ENCODE measurements at places on chromosomes 11 and 22. TPM values are rescaled to one million over a fixed set of nuclear protein-coding genes. Genes with fewer than 3 reads are reported as not detected.

The LDHAL6A gene
- not detected for total RNA-seq

The RAPSN gene
- not detected for total RNA-seq

The FDXACB1 gene
- 1.4 TPM for total RNA-seq

The NXPE2 gene
- total RNA-seq: 27.8 TPM

The TRIM49 gene
- not detected for total RNA-seq

The IL10RA gene
- total RNA-seq: 24.6 TPM

The BIK gene
- total RNA-seq: 23.5 TPM

The NTM gene
- 0.40 TPM for total RNA-seq

The INPP5J gene
- 22.7 TPM for total RNA-seq

The ABCG4 gene
- not detected for total RNA-seq

The NNMT gene
- total RNA-seq: 385 TPM

The OR4D5 gene
- not detected for total RNA-seq

The IGF2 gene
- total RNA-seq: 11.3 TPM

The SLC17A6 gene
- not detected for total RNA-seq

The EIF4ENIF1 gene
- total RNA-seq: 16.1 TPM

The IGLL5 gene
- total RNA-seq: 104 TPM

The OR6A2 gene
- total RNA-seq: not detected

The CLTCL1 gene
- total RNA-seq: 3.8 TPM

The PDE2A gene
- 41.9 TPM for total RNA-seq

The MS4A3 gene
- not detected for total RNA-seq

The DCDC1 gene
- total RNA-seq: not detected

The LARGE1 gene
- 110 TPM for total RNA-seq
